ENCODE measurements at places on chromosomes 3 and 15. TPM values are rescaled to one million over a fixed set of nuclear protein-coding genes. Genes with fewer than 3 reads are reported as not detected.

GHSR gene
- not detected for total RNA-seq

CD80 gene
- total RNA-seq: under 0.01 TPM

CKMT1A gene
- total RNA-seq: not detected

CLCN2 gene
- total RNA-seq: 2.4 TPM

All from smooth muscle cell of the umbilical artery (primary cell).